ENCODE measurements at places on chromosomes 5 and 9. TPM values are rescaled to one million over a fixed set of nuclear protein-coding genes. Genes with fewer than 3 reads are reported as not detected.

Gene FYB1
- total RNA-seq, result 1.0 TPM

Gene NEUROG1
- not detected for total RNA-seq

Gene JAK2
- total RNA-seq, result 3.8 TPM

Gene ANKRD55
- 0.74 TPM for total RNA-seq

Gene SPATA31E1
- total RNA-seq, result not detected

Gene REEP2
- 18.6 TPM for total RNA-seq

Gene PCDHB7
- total RNA-seq, result 6.7 TPM

Gene ACSL6
- 0.34 TPM for total RNA-seq
